Placental epithelial cell (primary cell): ENCODE measurements at places on chromosomes 3 and 15. TPM values are rescaled to one million over a fixed set of nuclear protein-coding genes. Genes with fewer than 3 reads are reported as not detected.

AP3B2 gene
- under 0.01 and 0.11 TPM in 2 replicates for total RNA-seq

BRK1 gene
- total RNA-seq = 95.9 and 106 TPM in 2 replicates

PYGO1 gene
- total RNA-seq = 15.4 and 23.9 TPM in 2 replicates

COL8A1 gene
- total RNA-seq = 1.6 TPM in 2 replicates

UBL7 gene
- 31.4 and 57.7 TPM in 2 replicates for total RNA-seq

RTP3 gene
- not detected in 2 replicates for total RNA-seq

TM6SF1 gene
- not detected in 2 replicates for total RNA-seq

FGF7 gene
- total RNA-seq = 0.54 and 0.79 TPM in 2 replicates

CCDC80 gene
- total RNA-seq = 1,157 and 1,789 TPM in 2 replicates

RASGRP1 gene
- under 0.01 and 0.11 TPM in 2 replicates for total RNA-seq

CORO2B gene
- total RNA-seq = under 0.01 TPM in 1 of 2 replicates, not detected in the other

SNX22 gene
- total RNA-seq = 0.39 TPM in 1 of 2 replicates, not detected in the other

SPRED1 gene
- total RNA-seq = 5.9 and 9.7 TPM in 2 replicates
